ENCODE measurements at places on chromosomes 5 and 9. TPM values are rescaled to one million over a fixed set of nuclear protein-coding genes. Genes with fewer than 3 reads are reported as not detected.

DNA sequence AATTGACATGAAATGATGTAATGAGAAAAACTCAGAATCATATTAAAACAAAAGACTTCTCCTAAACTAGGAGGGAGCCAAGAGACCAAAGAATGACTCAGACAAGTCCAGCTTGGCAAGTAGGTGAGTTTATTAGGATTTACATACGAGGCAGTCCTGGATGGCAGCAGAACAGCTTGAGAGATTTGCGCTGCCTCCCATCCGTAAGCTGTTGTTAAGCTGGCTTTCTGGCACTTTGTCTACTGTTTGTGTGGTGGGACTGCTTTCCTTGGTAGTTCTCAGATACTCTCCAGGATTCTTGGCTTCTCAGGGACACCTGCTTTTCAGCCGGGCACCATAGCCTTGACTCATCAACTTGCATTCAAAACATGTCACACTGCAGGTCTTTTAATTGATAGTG lies 57.6 kb downstream of the COX7C start:
- no peak for DNase-seq

GRCh38 chr5:122262103-122262502 lies 49.9 kb upstream of the SNCAIP start:
- DNase-seq = no peak

SIT1 gene
- 84.9 TPM for total RNA-seq

DNA sequence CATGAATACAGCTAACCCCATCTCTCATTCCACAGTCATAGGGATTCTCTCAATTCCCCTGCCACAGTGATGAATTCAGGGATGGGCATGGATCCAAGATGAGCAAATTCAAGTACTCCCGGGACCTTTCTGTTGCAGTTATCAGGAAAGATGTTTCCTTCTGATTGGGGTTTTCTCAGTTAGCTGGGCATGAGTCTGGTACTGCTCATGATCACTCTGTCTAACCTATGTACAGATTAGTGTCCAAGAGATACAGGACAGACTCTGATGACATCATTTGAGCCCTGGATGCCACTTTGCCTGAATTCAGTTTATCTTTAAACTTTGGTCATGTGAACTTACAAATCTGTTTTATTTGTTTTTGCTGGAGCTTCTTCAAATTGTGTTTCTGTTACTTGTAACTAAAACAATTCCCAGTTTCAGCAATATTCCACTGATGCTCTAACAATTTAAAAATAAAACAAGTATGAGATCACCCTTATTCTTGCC lies 257.7 kb upstream of the KLF9 start:
- no peak for DNase-seq

DNA sequence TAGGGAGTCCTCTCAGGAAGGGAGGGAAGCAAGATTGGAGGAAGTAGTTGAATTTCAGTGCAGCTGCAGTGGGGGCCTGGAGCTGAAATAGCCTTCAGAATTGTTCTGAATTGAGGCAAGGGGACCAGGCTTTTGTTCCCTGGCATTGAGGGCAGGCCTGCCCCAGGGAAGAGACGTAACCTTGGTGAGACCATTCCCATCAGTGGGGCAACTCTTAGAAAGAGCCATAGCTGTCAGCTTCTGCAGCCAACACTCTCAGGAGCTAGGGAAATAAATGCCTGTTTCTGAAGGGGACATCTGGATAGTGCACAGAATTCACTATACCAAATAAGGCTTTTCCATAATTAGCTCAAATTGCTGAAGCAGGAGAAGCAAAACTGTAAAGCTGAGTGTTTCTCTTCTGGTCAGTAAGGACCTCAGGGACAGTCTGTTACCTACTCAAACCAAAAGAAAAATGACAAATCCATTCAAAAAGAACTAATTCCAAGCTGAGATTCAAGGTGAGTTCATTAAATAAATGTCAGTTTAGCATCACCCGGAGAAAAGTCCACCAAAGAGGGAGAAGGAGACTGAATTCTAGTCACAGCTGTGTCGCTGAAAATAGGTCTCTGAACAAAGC lies 44.0 kb downstream of the LYRM7 start:
- no peak for DNase-seq

GRCh38 chr5:116370149-116370548 lies 204.5 kb downstream of the SEMA6A start:
- no peak for DNase-seq

GRCh38 chr5:139473565-139473964 lies 2.8 kb downstream of the SMIM33 start:
- no peak for DNase-seq

RAI14 gene
- total RNA-seq = 3.3 TPM

GRCh38 chr5:1643651-1644392 lies 120.1 kb upstream of the LPCAT1 start:
- no peak for DNase-seq

DNA sequence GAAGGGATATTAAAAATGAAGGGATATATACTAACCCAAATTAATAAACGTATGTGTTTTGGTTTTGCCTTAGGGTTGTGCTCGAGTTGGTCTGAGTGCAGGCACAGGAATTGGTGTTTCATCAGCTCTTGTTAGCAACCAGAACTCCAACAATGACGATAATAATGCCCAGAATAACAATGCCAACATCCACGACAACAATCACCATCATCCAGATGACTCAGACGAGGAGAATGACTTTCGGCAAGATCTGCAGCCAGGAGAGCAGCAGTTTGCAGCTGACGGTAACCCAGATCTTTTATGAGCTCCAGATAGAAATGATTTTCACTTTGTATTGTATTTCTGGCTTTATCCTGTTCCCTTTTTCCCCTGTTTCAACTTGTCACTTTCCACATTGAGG lies 33.2 kb downstream of the FBXO38 start:
- no peak for DNase-seq

DNA sequence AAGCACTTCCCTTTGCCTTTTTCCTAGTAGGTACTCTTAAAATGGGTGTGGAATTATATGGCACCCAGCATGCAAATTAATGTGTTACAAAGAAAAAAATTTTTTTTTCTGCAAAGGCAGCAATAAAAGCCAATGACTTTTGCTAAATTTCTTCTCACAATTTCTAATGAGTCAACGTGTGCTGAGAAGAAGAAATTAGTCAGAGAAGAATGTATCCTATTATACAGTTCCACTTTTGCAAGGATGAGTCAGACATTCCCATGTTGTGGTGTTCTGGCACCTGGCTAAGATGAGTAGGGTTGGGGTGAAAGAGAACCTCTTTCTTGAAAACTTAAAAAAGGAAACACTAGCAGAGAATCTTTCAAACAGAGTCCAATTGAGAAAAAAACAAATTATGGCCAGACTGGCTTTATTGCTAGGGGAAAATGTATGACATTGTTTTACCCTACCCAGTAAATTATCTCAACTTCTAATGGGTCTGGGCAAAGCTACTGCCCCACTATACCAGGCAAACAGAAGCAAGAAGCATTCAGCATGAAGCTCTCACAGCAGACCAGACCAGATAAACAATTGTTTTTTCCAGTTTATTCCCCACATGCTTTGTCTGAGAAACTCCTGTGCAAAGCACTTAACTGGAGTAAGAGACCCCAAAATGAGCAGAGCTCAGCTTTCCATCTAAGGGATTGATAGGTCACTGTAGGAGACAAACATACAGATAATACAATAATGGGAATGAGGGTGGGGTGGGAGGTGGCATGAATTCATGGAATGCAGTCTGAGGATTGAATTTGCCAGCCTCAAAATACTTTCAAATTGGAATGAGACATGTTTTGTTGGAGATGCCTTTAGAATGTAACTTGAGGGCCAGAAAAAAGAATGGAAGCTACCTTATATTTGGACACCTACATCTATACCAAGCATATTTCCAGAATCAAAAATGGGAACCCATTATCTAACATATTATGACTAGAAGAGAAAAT lies 220.8 kb upstream of the RFX3 start:
- no peak for DNase-seq

CDC25C gene
- 9.2 TPM for total RNA-seq

DNA sequence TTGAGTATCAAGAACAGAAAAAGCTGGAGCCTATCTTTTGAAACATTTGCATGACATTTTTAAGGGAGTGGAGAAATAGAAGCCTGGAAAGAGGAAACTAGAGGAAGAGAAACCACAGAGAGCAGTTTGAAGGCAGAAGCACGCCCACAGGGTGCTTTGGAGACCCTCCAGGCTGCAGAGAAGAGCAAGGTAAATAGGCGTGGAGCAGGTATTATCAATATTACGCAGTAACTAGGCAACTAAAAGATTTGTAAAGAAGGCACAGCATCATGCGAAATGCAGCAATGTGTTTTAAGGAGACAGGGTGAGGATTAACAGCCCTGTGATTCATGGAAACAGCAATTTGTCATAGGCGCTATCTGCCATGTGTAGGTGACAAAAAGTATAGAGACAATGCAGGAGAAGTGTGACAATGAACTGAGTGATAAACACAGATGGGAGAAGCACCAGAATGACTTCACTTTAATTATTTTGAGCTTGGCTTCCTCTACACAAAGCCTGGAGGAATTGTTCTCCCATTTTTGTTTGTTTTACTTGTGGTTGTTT lies 281.2 kb downstream of the BRINP1 start:
- no peak for DNase-seq

GRCh38 chr9:87395804-87396479 lies 101.7 kb upstream of the DAPK1 start:
- DNase-seq = no peak

GRCh38 chr5:44046619-44047364 lies 342.4 kb downstream of the FGF10 start:
- no peak for DNase-seq

NSD1 gene
- 49.9 TPM for total RNA-seq

DNA sequence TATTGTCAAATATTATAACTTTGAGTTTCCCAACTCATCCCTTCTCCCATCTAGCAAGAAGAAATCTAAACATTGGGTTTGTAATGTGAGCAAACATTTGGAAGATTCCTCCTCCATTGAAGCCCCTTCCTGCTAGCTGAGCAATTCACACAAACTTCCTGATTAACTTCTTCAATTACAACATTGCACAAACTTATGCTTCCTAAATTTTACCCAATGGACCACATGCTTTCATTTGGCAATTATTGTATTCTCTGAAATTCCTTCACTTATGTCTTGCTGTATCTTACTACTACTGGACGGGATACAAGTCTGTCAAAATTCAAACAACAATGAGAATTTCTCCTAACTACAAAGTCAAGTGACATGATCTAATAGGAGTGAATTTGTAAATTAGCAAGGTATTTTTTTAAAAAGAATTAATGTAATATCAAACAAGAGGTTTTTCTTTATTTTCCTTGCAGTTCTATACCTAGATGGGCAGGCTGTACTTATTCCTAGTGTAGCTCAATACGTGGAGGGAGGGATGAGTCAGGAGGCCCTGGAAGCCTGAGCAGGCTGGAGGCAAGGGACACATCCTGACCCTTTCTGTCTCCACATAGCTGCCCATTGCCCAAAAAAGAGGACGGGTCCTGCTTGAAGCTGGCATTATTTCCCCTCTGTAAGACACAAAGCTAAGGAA lies 11.8 kb upstream of the IFNW1 start:
- no peak for DNase-seq

RFX3 gene
- 11.9 TPM for total RNA-seq

DNA sequence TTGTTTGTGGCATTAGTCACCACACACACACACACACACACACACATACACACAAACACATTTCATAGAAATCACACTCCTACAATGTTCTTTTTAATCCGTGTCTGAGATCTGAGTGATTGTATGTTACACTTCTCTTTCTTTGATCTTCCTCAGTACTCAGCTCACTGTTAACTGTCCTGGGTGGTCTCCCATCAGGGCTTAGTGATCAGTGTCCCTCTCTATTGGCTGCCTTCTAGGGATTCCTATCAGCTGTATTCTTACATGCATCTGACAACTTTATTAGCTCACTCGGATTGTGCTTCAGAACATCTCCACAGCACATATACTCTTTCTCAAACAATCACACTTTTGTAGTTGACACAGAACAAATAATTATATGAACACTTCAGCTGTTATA lies 170.2 kb upstream of the POU5F2 start:
- no peak for DNase-seq

DNA sequence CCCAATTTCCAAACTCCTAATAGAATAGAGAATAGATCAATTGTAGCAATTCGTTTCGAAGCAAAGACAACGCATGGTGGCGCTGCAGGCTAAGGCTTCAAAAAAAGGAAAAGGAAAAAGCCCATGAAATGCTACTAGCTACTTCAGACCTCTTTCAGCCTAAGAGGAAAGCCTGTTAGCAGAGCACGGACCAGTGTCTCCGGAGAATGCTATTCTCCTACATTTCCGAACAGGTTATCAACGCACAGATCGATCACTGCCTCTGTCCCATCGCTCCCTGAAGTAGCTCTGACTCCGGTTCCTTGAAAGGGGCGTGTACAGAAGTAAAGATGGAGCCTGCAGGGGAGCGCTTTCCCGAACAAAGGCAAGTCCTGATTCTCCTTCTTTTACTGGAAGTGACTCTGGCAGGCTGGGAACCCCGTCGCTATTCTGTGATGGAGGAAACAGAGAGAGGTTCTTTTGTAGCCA lies at the start of gene PCDHB15:
PCDHB15 (plus strand) TSS at position 146 of the 468 bp plus-strand sequence; CDS start at position 330, 184 bp downstream.
- DNase-seq = no peak

GRCh38 chr9:1071730-1072129 lies 21.6 kb downstream of the DMRT2 start:
- no peak for DNase-seq

INSL4 gene
- not detected for total RNA-seq

- no peak for DNase-seq
Measured at GRCh38 chr5:2091921-2092320, 209.2 kb upstream of the IRX4 start.

DNA sequence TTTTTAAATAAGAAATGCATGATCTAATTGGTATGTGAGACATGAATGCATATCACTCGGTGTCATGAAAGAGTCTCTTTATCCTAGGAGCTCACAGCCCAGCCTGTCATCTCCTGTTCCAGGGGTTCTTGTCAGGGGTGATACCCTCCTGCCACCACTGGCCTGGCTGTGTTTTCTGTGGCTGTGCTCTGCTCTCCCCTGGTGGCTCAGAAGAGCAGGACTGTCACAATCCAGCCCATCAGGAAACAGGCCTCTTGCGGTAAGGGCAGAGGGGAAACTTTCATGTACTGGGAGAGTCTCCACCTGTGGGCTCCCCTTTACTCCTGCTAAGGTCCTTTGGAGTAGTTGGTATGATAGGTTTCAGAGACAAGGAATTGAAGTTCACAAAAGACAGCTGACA lies 240.2 kb upstream of the GLRA1 start:
- DNase-seq = no peak

DNA sequence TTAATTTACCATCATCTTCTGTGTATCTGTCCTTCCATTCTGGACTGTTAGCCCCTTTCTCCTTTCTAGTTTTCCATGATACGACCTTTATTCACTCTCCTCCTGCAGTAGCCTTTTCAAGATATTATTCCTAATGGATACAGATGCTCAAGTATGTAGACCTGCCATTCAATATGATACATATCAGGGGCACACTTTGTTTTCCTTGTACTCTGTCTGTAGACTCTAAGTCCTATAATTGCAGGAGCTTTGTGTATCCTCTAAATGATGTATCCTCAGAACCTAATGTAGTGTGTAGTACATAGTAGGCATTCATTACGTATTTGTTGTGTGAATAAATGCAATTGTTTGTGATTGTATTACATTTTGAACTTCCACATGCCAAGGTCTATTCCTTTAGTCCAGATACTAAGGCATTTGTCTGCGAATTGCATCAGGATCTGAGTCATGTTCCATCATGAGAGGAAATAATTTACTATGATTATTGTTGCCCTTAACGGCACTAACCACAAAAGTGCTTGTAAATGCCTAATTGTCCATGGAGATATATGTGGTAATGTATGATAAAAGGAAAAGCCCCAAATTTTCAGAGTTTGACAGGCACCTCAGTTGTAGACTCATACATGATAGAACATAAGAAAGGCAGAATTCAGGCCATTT lies 57.1 kb upstream of the IZUMO3 start:
- DNase-seq = no peak
